ENCODE measurements at places on chromosomes 12 and 14.

DNA sequence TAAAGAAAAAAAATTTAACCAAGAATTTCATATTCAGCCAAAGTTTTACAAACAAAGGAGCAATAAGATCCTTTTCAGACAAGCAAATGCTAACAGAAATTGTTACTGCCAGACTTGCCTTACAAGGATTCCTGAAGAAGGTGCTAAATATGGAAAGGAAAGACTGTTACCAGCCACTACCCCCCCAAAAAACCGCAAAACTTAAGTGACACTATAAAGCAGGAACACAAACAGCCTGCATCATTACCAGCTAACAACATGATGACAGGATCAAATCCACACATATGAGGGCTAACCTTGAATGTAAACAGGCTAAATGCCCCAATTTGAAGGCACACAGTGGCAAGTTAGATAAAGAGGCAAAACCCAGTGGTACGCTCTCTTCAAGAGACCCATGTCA is 55.7 kb downstream of the APOBEC1 start:
- no peak for DNase-seq

GRCh38 chr14:32514236-32514635 is 185.1 kb downstream of the AKAP6 start:
- no peak for DNase-seq

- no peak for DNase-seq
These were observed 1.2 kb downstream of the KCNK10 start for GRCh38 chr14:88321692-88322503.

DNA sequence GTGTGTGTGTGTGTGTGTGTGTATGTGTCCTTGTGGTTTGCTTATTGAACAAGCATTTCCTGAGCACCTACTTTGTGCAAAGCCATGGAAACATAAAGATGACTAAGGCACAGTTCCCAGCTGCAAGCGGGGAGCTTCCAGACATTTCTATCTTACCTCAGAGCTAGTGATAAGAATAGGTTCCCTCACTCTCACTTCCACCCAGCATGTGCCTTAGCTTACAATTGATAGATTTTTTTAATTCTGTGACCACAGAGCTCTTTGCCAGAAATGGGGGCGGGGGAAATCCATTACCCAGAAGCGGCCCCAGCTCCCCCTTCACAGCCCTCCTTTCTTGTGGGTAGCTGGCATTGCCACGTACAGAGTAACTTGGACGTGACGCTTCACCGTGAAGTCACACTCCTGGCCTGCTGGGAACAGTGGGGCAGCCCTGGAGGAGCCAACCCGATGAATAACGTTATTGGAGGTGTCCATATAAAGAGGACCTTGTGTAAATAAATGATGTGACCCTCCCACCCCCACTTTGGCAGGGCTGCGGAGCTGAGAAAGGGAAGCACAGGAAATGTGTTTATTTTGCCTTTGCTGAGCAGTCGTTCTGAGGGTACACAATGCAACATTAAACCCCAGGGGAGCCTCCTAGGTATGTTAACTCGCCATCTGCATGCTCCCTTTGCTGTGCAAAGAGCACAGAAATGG is 238.9 kb downstream of the CHST11 start:
- peak; percentile 61 for DNase-seq

DNA sequence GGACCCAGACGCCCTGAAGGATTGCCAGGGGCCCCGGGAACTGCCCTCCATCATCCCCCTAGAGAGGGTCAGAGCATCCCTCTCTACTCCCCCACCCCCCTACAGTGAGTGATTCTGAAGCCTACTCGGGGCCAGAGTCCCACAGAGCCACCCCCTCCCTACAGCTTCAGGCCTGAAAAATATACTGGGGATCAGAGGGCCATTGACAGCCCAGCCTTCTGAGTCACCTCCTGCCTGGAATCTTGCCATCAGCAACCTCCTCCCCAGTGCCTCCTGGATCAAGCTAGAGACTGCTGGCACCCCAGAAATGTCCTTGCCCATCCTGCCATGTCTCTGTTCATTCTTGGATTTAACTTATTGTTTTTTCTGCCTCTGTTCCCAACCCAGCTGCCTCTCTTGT is 21.7 kb upstream of the MIA2 start:
- no peak for DNase-seq

DNA sequence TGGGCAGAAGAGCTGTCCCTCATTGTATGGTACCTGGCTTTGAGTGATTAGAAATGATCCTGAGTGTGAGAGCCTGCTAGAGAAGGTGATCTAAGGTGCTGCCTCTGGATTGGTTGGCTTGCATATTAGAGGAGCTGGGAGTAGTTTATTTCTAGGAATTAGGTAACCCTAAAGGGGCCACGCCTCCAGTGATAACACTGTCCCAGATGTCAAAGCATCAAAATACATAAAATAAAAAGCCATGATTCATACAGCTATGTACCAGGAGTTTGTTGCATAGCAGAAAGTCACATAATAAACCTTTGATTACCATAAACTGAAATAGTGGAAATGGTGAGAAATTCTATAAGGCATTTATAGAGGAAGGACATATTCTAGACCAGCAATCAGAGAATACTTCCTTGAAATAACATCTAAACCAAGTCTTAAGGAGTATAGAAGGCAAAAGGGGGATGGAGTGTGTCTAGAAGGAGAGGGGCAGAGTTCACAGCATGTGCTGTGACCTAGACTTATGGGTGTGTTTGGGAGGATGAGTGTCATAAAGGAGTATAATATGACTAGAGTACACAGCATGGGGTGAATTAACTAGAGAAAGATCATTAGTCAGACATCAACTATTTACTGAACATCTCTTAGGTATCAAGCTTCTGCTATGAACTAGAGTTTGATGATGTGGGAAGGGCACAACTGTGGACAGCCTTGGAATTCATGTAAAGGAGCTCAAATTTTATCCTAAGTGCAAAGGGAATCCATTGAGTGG is 686.4 kb downstream of the GALC start:
- no peak for DNase-seq

DNA sequence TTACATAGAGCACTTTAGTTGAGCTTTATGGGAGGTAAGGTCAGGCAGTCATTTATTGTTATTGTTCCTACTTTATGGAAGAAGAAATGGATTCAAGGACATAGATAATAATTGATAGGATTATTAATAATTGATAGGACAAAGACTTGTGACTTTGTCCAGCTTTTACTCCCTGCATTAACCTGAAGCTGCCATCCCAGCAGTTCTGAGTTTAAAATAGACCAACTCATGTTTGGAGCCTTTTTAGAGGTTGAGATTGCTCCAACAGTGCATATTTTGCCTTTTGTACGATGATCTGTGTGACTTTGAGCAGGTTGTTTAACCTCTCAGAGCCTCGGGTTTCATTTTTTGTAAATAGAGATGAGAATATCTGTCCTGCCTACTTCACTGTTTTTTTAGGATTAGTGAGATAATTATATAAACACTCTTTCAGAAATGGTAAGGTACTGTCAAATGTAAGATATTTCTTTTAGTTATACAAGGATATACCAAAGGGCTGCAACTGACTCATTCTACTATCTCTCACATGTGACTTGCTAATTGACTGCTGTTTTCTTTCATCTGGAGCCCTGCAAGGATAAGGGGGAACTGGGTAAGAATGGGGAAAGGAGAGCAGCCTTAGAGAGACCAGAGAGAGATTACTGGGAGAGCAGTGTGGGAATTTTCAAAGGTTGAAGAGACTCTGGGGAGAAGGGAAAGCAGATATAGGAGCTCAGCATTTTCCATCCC is 15.3 kb downstream of the WDR20 start:
- DNase-seq, result no peak

DNA sequence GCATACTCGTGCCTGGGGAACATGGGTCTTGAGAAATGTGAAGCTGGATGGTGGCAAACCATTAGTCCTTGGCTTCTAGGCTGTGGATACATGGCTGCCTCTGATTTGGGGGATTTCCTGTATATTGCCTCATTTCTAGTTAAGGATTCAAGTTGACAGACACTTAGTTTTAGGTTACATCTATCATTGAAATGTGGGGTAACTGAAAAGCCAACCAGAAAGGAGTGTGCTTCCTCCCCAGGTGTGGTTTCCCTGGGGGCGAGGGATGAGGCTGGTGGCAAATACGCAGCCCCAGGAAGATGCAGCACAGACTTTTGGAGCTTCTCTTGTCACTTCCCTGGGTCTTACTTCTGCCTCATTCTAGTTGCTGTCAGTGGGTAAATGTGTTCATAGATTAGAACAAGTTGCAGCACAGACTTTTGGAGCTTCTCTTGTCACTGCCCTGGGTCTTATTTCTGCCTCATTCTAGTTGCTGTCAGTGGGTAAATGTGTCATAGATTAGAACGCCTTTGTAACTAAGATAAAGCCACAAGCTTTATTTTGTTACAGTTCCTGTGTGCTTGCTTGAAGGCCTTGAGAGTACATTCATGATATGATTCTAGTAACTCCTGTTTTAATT is 85.1 kb downstream of the BORCS5 start:
- DNase-seq, result peak; percentile 37
